ENCODE measurements at places on chromosomes 16 and 17.
A peak's percentile ranks its signal among the peaks of the same experiment; 100 is the strongest.

DNA sequence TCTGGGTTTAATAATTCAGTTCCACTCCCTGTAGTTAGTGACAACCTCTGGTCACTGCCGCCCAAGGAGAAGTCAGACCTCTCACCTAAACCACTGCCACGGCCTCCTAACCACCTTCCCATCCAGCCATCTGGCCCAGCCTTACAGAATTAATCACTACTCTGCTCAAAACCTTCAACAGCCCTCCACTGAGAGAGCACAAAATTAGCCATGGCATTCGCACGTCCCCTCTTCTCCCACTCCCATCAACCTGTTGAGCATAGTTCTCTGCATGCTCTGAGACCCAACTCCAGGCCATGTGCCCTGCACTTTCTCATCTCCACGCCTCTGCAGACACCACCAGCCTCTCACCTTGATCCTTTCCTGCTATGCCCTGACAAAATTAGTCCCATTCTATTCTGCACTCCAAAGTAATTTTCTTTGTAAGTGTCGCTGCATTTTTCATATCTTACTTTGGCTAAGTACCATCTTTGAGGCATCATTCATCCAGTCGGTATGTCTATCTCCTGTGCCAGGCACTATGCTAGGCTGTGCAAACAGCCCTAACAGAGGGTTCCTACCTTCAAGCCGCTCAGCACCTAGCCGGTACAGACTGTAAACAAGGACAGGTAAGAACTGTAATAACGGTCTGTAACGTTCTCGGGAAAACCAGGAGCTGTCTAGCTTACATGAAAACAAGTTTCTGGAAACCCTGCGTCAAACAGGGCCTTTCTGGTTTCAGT is 963 bp downstream of the COPRS start:
- peak; percentile 57 for DNase-seq

GRCh38 chr17:12850996-12851395 is 61.7 kb downstream of the ARHGAP44 start:
- no peak for DNase-seq

DNA sequence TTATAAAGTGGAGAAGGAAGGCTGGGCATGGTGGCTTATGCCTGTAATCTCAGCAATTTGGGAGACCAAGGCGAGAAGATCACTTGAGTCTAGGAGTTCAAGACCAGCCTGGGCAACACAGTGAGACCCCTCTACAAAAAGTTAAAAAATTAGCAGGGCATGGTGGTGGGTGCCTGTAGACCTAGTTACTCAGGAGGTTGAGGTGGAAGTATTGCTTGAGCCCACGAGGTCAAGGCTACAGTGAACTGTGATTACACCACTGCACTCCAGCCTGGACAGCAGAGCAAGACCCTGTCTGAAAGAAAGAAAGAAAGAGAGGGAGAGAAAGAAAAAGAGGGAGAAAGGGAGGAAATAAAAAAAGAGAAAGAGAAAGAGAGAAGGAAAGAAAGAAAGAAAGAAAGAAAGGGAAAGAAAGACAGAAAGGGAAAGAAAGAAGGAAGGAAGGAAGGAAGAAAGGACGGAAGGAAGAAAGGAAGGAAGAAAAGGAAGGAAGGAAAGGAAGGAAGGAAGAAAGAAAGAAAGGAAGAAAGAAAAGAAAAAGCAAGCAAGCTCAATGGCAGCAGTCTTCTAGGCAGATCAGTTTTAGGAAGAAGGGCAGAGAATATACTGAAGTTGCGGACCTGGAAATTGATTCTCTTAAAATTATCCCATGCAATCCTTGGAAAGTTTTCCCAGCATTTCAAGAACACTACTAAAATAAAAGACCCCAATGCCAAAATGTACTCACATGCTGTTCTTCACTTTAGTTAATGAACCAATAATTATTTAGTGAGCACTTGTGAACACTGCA is 53.0 kb downstream of the IKZF3 start:
- no peak for DNase-seq

DNA sequence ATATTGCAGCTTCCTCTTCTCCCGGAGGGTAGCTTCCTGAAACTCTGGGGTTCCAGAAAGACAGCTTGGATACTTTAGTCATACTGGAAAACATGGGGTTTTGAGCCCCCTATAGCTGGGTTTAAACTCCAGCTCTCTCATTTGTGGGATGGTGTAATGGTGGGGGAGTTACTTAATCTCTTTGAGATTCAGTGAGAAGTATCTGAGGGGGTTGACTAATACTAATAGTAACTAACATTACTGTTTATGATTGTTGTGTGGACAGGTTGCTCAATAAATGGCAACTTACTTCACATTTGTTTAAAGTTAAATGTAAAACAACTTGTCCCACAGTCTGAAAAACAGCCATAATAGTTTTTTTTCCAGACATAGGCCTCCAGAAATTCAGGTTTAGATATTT is 5.1 kb upstream of the SUZ12 start:
- DNase-seq, result no peak

GRCh38 chr17:46869296-46869695 is 17.9 kb downstream of the WNT9B start:
- no peak for DNase-seq

GRCh38 chr17:40646791-40647623 is 611 bp downstream of the SMARCE1 start:
- DNase-seq, result peak; percentile 51

GRCh38 chr17:77513045-77513444 is 372.3 kb downstream of the SEC14L1 start:
- DNase-seq, result no peak

DNA sequence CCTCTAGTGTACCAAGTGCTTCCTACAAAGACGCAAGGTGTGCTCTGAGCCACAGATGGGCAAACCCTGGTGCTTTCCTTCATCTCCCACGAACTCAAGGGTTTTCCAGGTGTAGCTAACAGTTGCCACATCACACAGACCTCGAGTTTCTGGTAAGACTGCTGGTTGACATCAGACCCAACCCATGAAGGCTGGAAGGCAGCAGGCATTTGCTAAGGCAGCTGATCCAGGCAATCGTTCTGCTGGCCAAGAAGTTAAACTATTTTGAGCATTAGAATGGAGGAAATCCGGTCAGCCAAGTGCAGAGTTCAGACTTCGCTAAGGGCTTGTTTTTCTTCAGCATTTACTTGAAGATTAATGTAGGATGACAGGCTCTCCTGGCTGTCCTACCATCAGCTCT is 11.5 kb downstream of the HAS3 start:
- DNase-seq, result no peak

GRCh38 chr16:23949630-23950290 is 114.0 kb downstream of the PRKCB start:
- DNase-seq, result no peak

DNA sequence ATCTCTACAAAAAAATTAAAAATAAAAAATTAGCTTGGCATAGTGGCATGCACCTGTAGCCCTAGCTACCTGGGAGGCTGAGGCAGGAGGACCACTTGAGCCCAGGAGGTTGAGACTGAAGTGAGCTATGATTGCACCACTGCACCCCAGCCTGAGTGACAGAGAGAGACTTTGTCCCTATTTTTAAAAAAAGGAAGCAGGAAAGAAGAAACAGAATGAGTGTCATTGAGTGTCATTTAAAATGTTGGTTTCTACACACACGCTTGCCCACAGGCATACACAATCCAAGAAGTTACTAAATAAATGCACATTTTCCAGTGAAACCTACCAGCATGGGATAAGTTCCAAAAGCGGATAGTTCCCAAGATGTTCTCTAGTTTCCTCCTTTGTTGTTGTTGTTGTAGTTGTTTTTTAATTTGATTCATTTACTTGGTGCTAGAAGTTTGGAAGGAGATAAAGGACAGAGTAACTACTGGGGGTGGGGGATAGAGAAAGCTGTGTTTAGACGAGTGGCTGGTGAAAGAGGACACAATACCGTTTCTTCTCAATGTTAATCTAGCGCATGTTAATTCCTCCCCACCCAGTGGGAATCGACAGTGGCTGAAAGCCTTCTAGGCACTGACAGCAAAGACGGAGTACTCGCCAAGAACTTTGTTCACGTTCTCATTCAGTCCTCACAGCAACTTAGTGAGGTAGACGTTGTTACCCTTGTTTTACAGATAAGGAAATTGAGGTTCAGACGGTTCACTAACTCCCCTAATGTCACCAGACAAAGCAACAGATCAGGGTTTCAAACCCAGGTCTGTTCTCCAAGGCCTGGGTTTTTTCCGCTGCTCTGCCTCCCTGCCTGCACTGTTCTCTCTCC is 17.3 kb downstream of the MRPS23 start:
- no peak for DNase-seq

GRCh38 chr16:73473713-73474112 is 425.8 kb upstream of the ZFHX3 start:
- DNase-seq, result no peak

DNA sequence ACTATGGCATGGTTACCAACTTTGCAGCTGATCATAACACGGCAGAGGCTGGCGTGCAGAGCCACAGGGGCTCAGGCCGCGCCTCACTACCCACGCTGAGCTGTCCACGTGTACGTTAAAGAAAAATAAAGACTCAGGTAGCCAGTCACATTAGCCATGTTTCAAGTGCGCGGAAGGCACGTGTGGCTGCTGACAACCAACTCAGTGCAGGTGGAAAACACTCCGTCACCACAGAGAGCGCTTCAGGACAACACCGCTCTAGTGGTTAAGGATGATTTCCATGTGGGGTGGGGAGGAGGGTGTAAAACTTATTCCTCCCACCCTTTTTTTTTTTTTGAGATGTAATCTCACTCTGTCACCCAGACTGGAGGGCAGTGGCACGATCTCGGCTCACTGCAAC is 33.8 kb downstream of the ZCCHC14 start:
- no peak for DNase-seq

GRCh38 chr17:7582396-7583252 is 1.0 kb upstream of the MPDU1 start:
- peak; percentile 41 for DNase-seq

DNA sequence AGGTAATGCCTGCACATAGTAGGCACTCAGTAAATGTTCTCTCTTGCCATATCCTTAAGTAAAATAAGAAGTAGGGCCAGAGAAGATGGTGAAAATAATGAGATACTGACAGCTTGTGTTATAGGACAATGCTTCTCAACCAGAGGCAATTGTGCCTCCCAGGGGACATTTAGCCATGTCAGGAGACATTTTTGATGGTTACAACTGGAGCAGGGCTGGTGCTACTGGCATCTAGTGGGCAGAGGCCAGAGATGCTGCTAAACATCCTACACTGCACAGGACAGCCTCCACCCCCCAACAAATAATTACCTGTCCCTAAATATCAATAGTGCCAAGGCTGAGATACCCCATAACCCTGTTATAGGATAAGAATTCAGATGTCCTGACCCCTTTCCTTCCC is 1.7 kb downstream of the RAD51D start:
- DNase-seq, result no peak

DNA sequence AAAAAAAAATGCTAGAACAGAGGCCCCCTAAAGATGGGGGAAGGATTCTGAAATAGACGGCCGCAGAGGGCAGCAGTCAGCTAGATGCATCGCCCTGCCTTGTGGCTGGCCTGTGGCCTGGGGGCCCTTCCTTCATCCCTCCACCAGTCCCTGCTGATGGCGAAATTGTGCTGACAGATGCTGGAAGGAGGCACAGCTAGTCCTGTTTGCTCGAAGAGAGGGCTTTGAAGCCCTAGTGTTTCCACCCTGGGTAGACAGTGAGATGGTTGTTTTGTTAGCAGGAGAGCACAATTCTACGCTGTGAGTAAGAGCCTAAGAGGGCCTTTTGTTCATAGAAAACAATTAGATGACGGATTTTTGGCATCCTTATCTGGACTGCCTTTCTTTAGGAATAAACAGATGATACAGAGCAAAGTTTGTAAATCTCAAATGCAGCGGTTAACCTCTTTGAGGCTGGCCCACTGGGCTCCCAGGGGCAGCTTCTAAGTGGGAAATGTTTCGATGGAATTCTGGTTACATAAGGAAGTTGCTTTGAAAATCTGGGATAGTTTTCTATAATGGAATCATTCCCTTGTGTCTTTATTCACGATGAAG is 23.0 kb downstream of the VPS35L start:
- no peak for DNase-seq

DNA sequence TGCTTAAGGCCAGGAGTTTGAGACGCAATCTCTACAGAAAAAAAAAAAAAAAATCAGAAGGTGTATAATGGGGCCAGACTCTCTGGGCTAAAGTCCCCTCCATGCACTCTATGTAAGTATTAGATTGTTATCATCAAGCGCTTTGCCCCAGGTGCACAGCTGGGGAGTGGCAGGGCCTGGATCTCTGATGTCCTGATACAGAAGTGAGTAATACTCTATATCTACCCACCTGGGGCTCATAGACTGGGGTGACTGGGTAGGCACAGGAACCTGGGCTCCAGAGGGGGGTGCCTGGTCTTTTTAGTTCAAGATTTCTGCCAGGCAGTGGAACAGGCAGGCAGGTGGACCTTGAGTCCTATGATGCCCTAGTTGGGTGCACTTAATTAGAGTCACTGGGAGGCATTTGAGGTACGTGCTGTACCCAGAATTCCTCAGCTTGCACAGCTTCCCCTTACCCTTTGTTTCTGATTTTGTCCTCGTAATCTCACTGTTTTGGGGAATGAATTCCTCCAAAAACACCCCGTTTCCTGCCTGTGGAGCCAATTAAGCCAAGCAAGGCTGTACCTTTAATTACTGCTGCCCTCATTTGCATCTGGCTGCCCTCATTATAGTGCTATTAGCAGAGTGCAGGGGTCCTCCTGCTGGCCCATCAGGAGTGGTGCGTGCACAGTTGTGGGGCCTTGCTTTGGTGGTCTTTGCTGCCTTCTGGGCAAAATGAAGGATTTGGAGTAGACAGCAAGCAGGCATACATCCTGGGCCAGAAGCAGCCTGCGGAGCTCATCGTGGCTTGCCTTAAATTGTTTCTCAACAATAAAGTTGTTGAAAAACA is 239.0 kb downstream of the SNX29 start:
- peak; percentile 20 for DNase-seq

- DNase-seq, result no peak
These were observed 265.2 kb downstream of the XYLT1 start for GRCh38 chr16:17205279-17206211.

DNA sequence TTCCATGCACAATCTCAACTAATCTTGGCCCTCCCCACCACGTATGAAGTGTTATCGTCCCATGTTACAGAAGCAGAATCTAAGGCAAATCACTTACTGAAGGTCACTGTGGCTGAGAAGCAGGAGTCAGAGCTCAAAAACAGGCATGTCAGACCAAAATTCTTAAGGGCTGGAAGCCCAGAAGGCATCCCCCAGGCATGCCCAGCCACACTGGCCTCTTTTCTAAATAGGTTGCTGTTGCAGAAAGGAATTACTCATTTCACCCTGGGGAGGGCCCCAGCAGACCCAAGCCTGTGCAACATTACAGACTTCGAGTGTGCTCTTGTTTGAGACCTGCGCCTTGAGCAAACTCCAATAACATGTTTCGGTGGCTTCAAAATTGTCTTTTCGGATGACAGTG is 194.1 kb downstream of the RBFOX1 start:
- DNase-seq, result no peak

DNA sequence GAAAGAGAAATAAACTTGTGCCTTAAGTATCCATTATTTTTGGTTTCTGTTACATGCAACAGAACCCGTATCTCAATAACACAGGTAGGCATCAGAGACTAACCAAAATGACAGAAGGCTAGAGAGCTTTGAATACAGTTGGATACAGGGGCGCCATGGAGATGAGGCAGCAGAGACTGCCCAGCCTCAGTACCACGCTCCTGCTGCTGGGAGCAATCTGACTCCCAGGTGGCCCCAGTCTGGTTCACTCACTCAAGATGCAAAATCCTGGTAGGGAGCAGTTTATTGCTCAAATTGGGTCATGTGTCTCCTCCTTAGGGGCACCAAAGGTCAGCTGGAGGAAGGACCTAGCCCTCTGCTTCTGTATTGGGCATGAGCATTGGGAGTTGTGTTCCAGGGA is 218.9 kb downstream of the USP22 start:
- DNase-seq, result no peak

- peak; percentile 14 for DNase-seq
These were observed 108.5 kb downstream of the NLK start for GRCh38 chr17:28151001-28151400.

GRCh38 chr17:78357672-78358537 is 2.0 kb downstream of the SOCS3 start:
- no peak for DNase-seq

GRCh38 chr16:55832773-55833691 is at the start of gene CES1:
CES1 (minus strand) TSS chr16:55833096; CDS start chr16:55833055, 41 bp downstream.
- DNase-seq, result no peak
